ENCODE measurements at places on chromosomes 1 and 21.

- no peak for DNase-seq
These were observed 63.2 kb downstream of the CDK18 start for GRCh38 chr1:205567716-205568115.

DNA sequence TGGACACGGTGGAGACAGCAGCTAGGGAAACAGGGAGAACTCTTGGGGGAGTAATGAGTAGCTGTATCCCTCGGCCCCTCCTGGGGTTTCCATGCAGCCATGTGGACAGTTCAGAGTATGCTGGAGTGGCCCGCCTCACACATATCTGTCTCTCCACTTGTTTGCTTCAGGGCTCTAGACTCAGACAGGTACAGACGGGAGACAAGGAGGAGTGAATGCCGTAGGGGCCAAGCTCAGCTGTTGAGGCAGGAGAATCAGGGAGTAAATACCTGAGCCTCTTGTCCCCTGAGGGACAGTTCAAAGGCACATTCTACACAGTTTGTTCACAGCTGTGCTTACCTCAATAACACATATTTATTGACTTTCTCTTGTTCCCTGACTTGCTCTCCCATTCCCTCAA lies 7.7 kb upstream of the PTGFRN start:
- no peak for DNase-seq

- no peak for DNase-seq
These were observed 15.9 kb upstream of the PPP2R5A start for GRCh38 chr1:212269306-212269705.

GRCh38 chr1:186183970-186184628 lies 191.0 kb downstream of the TPR start:
- no peak for DNase-seq

GRCh38 chr1:207027921-207028320 lies 4.6 kb downstream of the C1orf116 start:
- DNase-seq: no peak
